ENCODE measurements at places on chromosomes 4 and X. TPM values are rescaled to one million over a fixed set of nuclear protein-coding genes. Genes with fewer than 3 reads are reported as not detected.
A peak's percentile ranks its signal among the peaks of the same experiment; 100 is the strongest.

DNA sequence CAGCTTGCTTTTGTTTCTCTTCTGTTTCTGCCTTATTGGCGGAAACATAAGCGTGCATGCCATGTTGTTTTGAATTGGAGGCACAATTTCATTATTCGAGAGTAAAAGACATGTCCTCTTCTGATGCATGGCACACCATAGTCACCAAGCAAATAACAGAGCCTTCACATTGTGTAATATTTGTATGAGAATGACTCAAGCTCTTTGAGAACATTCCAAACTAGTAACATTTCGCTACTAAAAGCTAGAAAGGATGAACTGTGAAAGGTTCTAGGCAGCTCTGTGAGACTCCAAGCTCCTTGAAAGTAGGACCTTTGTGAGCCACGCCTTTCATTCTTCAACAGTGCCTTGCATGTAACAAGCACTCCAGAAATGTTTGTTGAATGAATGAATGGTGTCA, 9.2 kb upstream of the ANXA3 start:
- DNase-seq = no peak

GRCh38 chr4:5084911-5085475, 33.7 kb downstream of the STK32B start:
- peak; percentile 10 for DNase-seq

GRCh38 chr4:109511414-109511813, 48.6 kb upstream of the MCUB start:
- DNase-seq = no peak

DNA sequence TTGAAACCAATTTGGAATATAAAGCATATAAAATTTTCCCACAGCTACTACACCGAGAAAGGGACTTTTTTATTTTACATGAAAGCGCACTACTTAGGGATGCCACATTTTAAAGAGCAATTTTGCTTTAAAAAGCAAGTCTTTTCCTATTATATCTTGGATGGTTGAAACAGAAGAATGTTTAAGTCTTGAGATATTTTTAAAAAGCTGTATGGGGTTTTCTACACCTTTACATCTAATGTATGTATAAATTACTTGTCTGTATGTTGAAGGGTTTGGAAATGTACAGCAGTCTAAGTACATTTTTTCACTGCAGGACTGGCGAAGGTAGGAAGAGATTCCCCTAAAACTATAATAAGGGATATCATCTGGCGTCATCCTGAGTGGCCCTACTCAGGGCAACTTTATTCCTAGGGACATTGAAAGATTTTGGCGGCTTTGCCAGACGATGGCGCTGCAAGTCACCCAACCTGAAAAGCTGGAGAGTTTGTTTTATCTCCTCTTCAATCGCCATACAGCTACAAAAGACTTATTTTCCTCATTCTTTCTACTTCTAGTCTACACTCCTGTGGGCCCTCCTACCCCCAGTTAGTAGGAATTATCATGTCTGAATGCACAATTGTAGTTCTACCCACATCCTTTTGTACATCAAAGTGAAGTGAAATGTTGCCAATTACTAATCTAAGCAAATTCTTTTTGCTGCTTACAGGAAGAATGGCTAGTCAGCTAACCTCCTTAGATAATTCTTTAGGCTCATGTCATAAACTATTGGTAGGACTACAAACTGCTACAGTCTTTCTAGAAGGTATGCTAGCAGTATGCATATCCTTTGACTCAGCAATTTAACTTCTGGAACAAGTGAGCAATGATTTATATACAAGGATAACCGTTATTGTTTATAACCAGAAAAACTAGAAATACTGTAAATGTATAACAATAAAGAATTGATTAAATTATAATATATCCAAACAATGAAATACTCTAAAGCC, 782 bp upstream of the NEK1 start:
- peak; percentile 86 for DNase-seq

DNA sequence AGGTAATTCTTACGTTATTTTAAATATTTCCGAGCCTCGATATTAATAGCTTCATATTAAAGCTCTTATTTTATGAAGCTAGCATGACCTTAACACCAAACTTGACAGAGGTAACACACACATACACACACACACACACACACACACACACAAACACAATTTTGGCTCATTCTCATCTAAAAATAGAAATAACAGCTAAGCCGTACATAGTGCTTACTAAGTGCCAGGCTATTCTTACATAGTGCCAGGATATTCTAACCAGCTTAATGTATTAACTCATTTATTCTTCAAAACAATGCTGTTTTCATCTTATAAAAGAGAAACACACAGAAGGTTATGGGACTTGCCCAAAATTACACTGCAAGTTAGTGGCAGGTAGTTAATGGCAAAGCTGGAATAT, 87.0 kb upstream of the BLTP1 start:
- no peak for DNase-seq

GRCh38 chr4:108725457-108725856, 37.4 kb downstream of the ETNPPL start:
- DNase-seq = no peak

DNA sequence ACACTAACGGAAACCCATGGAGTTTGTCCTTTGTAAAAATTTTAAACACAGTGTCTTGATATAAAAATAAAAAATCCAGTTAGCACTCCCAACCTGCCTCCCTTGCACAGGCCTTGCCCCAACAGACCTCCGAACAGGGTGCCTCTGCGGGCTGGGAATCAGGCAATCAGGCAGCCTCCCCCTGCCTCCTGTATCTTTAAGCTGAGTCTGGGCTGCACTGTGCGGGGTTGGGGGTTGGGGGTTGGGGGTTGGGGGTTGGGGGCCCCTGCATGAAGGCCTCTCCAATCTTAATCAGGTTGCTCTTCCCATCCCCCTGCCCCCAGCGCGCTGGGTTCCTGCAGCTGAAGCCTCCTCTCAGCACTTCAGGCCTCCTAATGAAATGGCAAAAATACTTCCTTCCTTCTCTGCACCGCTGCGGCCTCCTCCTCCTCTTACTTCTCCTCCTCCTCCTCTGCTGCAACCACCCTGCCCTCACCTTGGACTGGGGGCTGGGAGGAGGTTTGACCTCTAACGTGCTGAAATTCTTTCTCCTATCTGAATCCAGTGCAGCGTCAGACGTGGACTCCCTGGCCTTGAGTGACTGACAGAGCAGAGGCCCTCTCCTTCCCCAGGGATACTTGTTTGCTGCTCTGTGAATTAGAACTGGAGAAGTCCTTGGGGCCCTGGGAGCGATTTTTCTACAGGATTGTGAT, 26.6 kb downstream of the NLGN3 start:
- DNase-seq = no peak

GRCh38 chrX:66022632-66023384, 17.1 kb downstream of the VSIG4 start:
- DNase-seq = no peak

- no peak for DNase-seq
Measured at GRCh38 chr4:106450249-106450648, 81.7 kb upstream of the GIMD1 start.

DNA sequence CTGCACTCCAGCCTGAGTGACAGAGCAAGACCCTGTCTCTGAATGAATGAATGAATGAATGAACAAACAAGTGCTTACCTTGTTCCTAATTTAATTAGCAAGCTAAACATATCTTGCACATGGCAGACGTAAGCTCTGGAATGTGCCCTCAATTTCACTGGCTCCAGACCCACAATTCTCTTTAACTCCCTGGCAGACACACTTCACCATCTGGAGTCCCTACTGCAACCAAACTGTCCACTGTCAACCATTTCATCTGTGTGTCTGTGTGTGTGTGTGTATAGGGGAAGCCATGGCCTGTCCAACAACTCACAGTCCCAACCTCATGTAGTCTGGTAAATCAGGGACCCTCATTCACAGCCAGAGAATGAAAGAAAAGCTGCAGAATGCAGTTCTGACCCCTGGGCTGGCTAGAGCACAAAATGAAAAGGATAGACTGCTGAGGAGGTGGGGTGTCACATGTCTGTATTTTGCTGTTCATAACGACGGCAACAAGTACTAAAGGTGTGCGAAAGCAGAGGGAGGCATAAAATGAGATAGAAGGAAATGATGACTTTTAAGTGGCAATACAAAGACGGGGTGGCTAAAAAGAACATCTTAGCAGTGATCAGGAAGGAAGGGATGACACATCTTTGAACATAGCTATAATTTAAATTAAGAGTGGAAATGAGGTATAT, 114.1 kb downstream of the TSPAN5 start:
- no peak for DNase-seq

DNA sequence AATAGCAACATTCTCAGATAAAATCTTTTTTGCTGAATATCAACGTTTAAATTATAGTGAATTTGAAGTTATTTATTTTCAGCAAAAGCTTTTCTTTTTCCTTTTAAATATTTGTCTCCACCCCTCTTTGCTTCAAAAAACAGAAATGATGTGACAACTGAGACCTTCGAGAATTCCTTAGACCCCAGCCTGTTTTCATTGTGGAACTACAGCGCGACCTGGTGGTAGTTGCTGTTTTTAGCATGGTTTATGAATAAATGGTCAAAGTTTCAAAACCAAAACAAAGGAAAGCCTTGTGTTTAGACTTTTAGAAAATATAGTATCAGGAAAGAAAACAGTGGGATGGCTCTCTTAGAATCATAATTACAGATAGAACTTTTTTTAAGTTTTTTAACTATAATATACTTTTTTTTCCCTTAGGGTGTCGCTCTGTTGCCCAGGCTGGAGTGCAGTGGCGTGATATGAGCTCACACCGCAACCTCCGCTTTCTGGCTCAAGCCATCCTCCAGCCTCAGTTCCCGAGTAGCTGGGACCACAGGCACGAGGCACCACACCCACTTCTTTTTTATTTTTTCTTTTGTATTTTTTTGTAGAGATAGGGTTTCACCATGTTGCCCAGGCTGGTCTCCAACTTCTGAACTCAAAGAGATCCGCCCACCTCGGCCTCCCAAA, 26.8 kb upstream of the TMEM184C start:
- peak; percentile 74 for DNase-seq

GRCh38 chr4:100935090-100935489, 412.2 kb downstream of the PPP3CA start:
- no peak for DNase-seq

DNA sequence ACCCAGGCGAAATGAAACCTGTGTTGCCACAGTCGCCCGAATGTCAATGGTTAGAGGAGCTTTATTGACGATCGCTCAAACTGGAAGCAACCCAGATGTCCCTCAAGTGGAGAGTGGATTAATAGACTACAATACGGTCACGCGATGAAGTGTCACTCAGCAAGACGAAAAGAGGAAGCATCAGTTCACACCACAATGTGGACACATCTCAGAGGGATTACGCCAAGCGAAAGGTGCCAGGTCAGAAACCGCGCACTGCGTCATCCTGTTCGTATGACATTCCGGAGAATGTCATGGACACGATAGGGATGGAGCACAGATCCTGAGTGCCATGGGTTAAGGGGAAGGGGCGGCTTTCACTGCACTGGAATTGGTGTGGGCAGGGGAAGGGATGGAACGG, 111.7 kb downstream of the HMX1 start:
- DNase-seq = no peak

GRCh38 chr4:1462009-1462767, 55.9 kb upstream of the NKX1-1 start:
- DNase-seq = no peak

DNA sequence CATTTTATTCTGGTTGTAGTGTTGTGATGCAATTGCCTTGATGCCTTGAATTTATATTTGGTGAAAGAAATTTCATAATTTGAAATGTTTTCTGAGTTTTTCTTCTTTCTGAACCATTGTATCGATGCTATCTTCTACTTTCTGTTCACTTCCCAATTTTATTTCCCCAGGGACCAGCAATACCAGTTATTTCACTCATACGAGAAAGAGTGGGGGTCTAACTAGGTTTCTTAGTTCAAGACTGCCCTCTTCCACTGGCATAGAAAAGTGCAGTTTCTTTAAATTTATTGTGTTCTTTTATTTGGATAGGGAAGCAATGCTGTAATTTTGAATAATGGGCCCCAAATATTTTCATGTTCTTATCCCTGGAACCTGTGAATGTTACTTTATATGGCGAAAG, 544.0 kb upstream of the ADGRL3 start:
- DNase-seq = no peak

DNA sequence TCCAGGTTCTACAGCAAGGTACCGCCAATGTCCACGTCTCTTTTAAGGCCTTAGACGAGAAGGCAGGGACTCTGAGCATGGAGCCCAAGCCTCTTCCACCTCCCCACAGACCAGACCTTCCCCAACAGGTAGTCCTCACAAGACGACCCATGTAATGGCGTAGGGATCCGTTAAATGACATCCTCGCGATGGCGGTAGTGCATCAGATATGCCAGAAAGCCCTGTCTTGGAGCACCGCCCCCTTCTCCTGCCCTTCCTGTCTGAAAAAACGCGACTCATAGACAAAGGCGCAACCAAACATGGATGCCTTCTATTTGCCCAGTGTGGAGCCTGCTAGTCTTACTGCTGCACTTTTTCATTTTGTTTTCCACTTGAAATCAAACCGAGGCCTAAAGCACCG, 185.4 kb downstream of the OR13H1 start:
- DNase-seq = peak; percentile 90

DNA sequence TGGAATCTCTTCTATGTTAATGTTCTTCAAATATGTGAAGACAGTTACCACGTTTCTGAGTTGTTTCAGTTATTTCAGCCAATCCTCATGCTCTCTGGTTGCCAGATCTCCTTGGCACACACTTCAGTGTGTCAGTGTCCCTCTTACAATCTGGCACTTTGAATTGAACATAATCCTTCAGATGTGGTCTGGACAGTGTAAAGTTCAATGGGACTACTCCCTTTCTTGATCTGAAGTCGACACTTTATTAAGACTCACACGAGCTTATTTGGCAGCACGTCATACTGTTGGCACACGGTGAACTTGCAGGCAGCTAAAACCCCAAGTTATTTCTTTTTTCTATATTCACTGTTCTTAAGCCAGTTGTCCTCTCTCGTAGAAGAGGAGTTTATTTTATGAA, 28.2 kb downstream of the ARSJ start:
- DNase-seq = peak; percentile 25

- DNase-seq = no peak
Measured at GRCh38 chr4:142474398-142475087, 371.6 kb downstream of the INPP4B start.

DNA sequence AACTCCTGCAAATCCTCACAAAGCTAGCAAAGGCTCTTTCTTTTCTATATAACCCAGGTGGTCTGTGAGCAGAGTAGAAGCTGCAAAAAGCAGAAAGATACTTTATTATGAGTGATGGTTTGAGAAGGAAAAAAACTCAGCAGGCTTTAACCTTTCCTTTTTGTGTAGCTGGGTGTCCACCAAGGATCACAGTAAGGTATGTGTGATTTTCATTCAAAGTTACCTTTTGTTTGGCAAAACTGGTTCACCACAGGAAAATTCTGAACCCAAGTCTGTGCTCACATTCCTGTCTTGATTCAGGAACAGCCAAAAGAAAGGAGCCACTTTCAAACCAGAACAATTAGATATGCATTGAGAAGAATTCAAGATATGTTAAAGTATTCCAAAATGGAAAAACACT, 35.7 kb downstream of the FRAS1 start:
- no peak for DNase-seq

Gene NPY5R
- polyA plus RNA-seq = not detected

Gene TCEANC
- 3.2 TPM for polyA plus RNA-seq

Gene CXCL8
- polyA plus RNA-seq = 3.0 TPM

Gene BCLAF3
- 7.1 TPM for polyA plus RNA-seq

Gene SMARCA1
- 93.6 TPM for polyA plus RNA-seq

Gene CCKAR
- not detected for polyA plus RNA-seq

Gene MAGEB17
- not detected for polyA plus RNA-seq

Gene NEIL3
- 3.5 TPM for polyA plus RNA-seq

Gene BRS3
- polyA plus RNA-seq = not detected

Gene WAS
- polyA plus RNA-seq = 3.0 TPM

Gene AWAT2
- polyA plus RNA-seq = not detected
